Progenitor cell of endocrine pancreas (in vitro differentiated cells): ENCODE measurements at places on chromosomes 11 and 22. TPM values are rescaled to one million over a fixed set of nuclear protein-coding genes. Genes with fewer than 3 reads are reported as not detected.

- no peak for DNase-seq
- H3K27ac ChIP-seq, result no peak overlapping the region
- H3K36me3 ChIP-seq, result no peaks in the 10 kb centered on the region
- peaks cover 2% of the 10 kb centered on the region for H3K4me1 ChIP-seq
- H3K4me3 ChIP-seq, result no peak overlapping the region
Measured at GRCh38 chr11:64382047-64382446, 23.1 kb downstream of the RPS6KA4 start.

OR4C5 gene
- not detected in 2 replicates for total RNA-seq

GLYAT gene
- not detected in 2 replicates for total RNA-seq

DNA sequence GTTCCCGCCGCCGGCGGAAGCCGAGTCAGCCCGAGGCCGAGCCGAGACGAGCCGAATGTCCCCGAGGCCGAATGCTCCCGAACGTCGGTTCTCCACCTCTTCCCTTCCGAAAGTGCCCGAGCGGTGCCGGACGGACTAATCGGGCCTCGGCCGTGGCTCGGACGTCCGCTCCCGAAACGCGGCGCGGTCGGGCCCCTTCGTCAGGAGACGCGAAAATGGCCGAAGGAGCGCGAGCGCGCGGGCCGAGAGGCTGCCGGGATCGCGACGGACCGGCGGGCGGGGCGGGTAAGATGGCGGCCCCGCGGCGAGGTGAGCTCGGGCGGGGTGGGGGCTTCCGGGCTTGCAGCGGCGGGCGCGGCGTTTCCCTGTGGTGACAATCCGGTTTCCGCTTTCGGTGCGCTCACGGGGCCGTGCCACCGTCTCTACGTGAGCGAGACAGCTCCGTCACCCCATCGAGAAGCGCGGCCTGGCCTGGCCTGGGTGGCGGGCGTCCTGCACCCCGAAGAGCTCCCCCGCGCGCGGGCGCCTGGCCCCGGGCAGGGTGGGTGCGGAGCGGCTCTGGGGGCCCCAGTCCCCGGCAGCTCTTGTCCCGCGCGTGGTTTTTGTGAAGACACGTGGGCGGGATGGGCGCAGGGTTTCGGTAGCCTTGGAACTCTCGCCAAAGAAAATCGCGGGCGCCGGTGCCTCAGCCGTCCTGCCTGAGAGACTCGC lies at the start of gene TMEM80:
TMEM80 (plus strand) TSS at position 279 of the 711 bp plus-strand sequence; CDS start at position 291, 12 bp downstream.
- H3K4me3 ChIP-seq, result peak within 1 kb of the TSS; percentile 84
- H3K27me3 ChIP-seq, result no peaks in the 10 kb centered on the region
- peak; percentile 99 for DNase-seq

GDPD4 gene
- total RNA-seq, result not detected in 2 replicates

RIBC2 gene
- total RNA-seq, result 6.7 and 7.0 TPM in 2 replicates

GRCh38 chr22:29345932-29346331 lies 30.4 kb upstream of the RASL10A start:
- H3K4me3 ChIP-seq, result no peak overlapping the region
- H3K4me1 ChIP-seq, result peaks cover 6% of the 10 kb centered on the region
- H3K27me3 ChIP-seq, result no peaks in the 10 kb centered on the region
- no peak overlapping the region for H3K27ac ChIP-seq
- H3K36me3 ChIP-seq, result peaks cover 22% of the 10 kb centered on the region

DNA sequence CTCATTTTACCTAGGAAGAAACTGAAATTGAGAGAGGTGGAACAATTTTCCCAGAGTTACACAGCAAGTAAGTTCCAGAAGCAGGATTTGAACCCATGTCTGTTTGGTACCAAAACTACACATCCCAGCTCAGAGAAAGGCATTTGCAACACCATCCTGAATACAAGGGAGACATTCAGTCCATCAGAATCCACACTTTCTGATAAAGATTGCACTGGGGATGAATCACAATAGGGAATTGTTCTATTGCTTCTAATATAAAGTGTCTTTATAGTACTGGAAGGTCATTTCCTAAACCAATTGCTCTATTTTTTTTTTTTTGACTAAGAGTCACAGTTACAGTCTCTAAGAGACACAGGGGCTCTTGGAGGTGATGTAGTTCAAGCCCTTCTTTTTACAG lies 208.1 kb upstream of the CADM1 start:
- no peak overlapping the region for H3K27ac ChIP-seq
- no peaks in the 10 kb centered on the region for H3K36me3 ChIP-seq
- no peak overlapping the region for H3K4me3 ChIP-seq
- no peaks in the 10 kb centered on the region for H3K27me3 ChIP-seq
- no peak for DNase-seq

DNA sequence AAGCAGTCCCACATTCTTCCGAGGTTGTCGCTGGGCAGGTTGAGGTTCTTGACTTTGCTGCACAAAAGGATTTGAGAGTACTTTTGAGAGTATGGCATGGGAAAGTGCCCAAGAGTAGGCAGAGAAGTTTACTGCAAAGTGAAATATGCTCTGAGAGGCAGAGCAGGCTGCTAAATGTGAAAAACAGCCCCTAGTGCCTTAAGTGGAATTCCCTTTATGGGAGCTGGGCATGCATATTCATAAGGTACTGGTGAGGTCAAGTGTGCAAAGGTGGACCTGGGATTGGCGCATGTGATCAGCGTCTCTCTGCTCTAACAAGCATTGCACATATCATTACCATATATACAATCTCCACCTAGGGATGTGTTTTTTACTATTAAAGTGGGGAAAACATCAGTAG lies 12.0 kb upstream of the APOL4 start:
- H3K36me3 ChIP-seq, result no peaks in the 10 kb centered on the region
- no peak for DNase-seq
- H3K4me3 ChIP-seq, result no peak overlapping the region
- no peak overlapping the region for H3K27ac ChIP-seq
- peaks cover 3% of the 10 kb centered on the region for H3K27me3 ChIP-seq

DNA sequence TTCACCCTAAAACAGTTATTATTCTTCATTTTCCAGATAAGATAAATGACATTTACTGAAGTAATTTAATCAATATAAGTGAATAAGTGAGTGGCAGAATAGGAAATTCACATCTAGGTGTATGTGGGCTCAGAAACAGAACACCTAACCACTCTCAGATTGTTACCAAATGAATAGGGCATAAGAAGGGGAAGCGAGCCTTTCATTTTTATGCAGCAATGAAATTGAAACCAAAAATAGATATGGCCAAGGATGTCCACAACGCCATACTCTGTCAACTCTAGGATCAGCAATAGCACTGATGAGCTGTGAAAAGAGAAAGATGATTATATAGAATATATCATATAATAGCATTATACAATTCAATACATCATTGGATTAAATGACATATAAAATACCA lies 398.1 kb upstream of the API5 start:
- H3K36me3 ChIP-seq, result no peaks in the 10 kb centered on the region
- DNase-seq, result no peak
- H3K27ac ChIP-seq, result no peak overlapping the region
- H3K27me3 ChIP-seq, result no peaks in the 10 kb centered on the region
- H3K4me1 ChIP-seq, result no peaks in the 10 kb centered on the region
- H3K4me3 ChIP-seq, result no peak overlapping the region

- no peak for DNase-seq
- H3K4me3 ChIP-seq, result no peak overlapping the region
- H3K36me3 ChIP-seq, result peaks cover 2% of the 10 kb centered on the region
Measured at GRCh38 chr11:40162901-40163883, 1296.3 kb downstream of the LRRC4C start.

CTTN gene
- total RNA-seq, result 239 and 244 TPM in 2 replicates

ACR gene
- total RNA-seq, result 0.62 TPM in 1 of 2 replicates, not detected in the other

- H3K4me3 ChIP-seq, result no peak overlapping the region
- H3K4me1 ChIP-seq, result peaks cover 7% of the 10 kb centered on the region
- peaks cover 8% of the 10 kb centered on the region for H3K36me3 ChIP-seq
- H3K27me3 ChIP-seq, result no peaks in the 10 kb centered on the region
- no peak overlapping the region for H3K27ac ChIP-seq
- DNase-seq, result no peak
Measured at GRCh38 chr11:113372309-113372708, 15.3 kb upstream of the ANKK1 start.

DNA sequence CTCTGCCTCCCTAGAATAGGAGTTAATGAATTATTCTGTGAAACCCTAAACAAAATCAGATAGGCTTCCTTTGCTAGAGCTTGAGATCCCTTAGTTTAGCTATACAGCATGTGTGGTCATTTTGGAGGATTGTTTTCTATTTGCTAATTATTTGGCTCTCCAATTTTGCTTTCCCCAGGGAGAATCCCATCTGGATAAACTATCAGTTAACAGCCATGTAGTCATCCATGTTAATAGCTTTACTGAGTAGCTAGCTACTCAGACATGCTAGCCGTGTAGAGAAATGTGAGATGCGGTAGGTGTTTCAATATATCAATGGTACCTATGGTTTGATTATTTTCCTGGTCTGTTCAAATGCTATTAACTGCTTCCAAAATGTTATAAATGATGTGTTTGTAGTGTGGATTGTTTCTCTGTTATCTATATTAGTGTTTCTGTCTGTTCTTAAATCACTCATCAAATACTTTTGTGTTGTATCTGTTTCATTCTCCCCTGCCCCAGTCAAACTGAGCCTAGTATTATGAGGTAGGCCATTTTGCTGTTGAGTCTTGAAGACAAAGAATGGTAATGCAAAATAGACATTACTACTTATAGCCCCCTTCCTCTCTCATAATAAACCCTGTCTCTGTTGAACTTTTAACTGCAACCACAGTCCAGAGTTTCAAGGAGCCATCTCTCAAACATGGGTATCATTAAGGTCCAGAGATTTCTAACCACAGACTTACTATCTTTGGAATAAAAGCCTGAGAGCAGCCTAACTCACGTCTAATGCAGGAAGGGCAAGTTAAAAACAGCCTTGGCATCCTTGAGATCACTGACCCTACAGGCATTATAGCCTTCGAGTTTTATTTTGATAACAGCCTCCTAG lies 56.1 kb upstream of the GRAMD1B start:
- no peak for DNase-seq
- H3K4me1 ChIP-seq, result no peaks in the 10 kb centered on the region
- peaks cover 35% of the 10 kb centered on the region for H3K27me3 ChIP-seq
- no peak overlapping the region for H3K27ac ChIP-seq
- no peak overlapping the region for H3K4me3 ChIP-seq
- H3K36me3 ChIP-seq, result no peaks in the 10 kb centered on the region

IFITM1 gene
- 2.3 TPM in 2 replicates for total RNA-seq

DNA sequence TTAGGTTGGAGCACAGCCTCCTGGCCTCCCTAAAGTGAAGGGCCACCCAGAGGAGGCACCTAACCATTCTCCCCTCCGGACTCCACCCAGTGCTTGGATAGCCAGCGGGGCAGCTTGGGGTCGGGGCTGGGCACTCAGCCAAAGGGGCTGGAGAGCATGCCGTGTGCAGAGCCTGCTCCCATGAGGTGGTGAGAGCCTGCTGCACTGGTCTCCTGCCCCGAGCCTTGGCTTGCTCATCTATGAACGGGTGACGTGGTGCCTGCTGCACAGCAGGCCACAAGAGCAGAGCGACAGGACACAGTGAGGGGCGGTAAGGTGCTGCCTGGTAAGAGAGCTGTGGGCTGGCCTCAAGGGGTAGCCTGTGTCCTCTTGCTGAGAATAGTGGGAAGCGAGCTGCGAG lies 14.0 kb upstream of the CCDC188 start:
- no peak for DNase-seq
- no peak overlapping the region for H3K4me3 ChIP-seq
- H3K27me3 ChIP-seq, result no peaks in the 10 kb centered on the region
- no peaks in the 10 kb centered on the region for H3K36me3 ChIP-seq
- H3K27ac ChIP-seq, result no peak overlapping the region

GSTT2B gene
- 4.8 and 5.4 TPM in 2 replicates for total RNA-seq

DNA sequence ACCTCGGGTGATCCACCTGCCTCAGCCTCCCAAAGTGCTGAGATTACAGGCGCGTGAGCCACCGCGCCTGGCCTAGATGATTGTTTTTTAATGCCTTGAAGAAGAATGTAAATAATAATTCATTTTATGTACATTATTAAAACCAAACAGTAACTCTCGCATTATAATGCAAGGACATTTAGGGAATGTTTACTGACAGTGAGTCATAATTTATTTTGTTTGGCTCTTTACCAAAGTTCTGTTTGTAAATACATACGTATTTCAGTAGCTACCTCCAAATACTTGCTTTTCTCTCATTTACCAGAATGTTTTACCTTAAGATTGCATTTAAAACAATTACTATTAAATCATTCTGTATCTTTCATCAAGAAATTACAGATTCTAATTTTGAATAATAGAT lies 3.0 kb downstream of the RAB39A start:
- DNase-seq, result no peak
- H3K4me1 ChIP-seq, result peaks cover 6% of the 10 kb centered on the region
- H3K36me3 ChIP-seq, result no peaks in the 10 kb centered on the region
- no peak overlapping the region for H3K4me3 ChIP-seq
- H3K27ac ChIP-seq, result no peak overlapping the region

TUB gene
- 14.9 and 16.3 TPM in 2 replicates for total RNA-seq

DNA sequence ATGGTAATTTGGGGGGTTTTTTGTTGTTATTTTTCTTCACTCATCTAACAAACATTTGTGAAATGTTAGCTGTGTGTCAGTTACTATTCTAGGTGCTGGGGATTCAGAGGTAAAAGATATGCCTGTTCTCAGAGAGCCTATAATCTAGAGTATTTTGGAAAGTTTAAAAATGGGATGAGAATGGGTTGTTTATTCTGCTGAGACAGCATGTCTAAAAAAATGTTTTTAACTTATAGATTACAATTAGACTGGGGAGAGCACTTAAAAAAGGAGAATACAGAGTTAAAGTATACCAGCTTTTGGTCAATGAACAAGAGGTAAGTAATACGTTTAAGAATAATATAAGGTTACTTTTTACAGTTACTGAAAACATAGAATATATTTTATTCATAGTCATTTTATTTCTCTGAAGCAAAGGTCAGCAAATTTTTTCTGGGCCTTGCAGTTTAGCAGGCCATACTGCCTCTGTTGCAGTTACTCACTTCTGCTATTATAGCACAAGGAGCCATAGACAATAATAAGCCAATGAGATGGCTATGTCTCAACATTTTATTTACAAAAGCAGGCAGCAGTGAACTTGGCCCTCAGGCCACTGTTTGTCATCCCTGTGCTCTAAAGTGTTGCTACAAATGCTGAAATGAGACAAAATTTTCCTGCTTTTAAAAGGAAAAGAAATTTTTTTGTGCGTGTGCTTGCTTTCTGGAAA lies 60.0 kb downstream of the DKK3 start:
- DNase-seq, result no peak
- H3K27me3 ChIP-seq, result no peaks in the 10 kb centered on the region
- H3K36me3 ChIP-seq, result peaks cover 31% of the 10 kb centered on the region
- peaks cover 6% of the 10 kb centered on the region for H3K4me1 ChIP-seq

GRCh38 chr22:47698906-47699305 lies 936.5 kb downstream of the TBC1D22A start:
- no peak overlapping the region for H3K4me3 ChIP-seq
- DNase-seq, result no peak
- H3K27ac ChIP-seq, result no peak overlapping the region
